ENCODE measurements at places on chromosomes 7 and 10. TPM values are rescaled to one million over a fixed set of nuclear protein-coding genes. Genes with fewer than 3 reads are reported as not detected.

DNA sequence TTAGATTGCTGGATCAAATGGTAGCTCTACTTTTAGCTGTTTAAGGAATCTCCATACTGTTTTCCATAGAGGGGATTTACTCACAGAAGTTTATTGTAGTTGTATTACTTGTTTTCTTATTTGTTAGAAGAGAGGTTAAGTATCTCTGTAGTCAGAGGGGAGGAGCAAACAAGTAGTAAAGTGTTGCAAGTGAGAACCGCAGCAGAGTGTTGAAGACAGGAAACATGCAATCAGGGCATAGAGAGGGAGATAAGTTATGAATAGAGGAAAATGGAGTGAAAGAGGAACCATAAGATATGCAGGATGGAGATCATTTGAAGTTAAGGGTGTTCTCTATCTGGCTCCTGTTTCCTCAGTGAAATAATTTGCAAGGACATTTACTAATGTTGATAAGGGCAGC lies 331.4 kb upstream of the TMEM229A start:
- no peak for DNase-seq

DNA sequence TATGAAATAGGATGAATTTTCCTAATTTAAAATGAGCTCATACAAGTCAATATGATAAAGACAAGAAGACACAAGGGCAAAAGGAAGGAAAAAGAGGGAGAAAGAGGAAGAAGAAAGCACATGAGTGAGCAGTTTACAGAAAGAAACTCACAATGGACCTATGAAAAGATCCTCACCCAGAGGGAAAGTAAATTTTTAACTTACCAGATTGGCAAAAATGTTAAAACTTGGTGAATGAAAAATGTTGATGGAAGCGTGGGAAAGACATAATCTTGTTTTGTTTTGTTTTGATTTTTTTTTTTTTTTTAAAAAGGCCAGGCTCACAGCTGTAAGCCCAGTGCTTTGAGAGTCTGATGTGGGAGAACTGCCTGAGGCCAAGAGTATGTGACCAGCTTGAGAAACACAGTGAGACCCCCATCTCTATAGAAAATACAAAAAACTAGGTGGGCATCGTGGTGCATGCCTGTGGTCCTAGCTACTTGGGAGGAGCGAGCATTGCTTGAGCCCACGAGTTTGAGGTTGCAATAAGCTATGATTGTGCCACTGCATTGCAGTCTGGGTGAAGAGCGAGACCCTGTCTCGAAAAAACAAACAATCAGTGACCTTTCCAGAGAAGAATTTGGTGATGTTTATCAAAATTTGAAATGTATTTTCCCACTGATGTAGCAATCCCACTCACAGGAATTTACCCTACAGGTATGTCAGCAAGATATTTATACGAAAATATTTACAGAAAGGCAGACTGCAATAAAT lies 152.9 kb upstream of the ASAH2 start:
- DNase-seq: no peak

- DNase-seq: no peak
Observed at GRCh38 chr10:129210876-129211275, 256.2 kb upstream of the MGMT start.

DNA sequence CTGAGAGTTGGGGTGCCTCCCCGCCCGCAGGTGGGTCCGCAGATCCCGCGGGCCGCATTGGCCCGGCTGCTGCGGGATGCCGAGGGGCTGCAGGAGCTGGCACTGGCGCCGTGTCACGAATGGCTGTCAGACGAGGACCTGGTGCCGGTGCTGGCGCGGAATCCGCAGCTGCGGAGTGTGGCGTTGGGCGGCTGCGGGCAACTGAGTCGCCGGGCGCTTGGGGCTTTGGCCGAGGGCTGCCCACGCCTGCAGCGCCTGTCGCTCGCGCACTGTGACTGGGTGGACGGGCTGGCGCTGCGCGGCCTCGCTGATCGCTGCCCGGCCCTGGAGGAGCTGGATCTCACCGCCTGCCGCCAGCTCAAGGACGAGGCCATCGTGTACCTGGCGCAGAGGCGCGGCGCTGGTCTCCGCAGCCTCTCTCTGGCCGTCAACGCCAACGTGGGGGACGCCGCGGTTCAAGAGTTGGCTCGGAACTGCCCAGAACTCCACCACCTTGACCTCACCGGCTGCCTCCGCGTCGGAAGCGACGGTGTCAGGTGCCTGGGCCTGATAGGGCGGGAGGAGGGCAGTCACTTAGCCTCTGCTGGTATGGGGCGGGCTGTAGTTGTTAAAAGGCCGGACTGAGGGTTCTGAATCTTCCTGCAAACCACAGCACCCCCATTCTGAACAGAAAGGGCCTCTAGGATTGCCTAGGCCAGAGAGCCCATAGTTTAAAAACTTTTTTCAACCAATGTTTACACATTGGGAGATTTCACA lies 1.3 kb downstream of the FBXL15 start:
- no peak for DNase-seq

- no peak for DNase-seq
Observed at GRCh38 chr10:83492004-83492403, 647.3 kb upstream of the GHITM start.

DNA sequence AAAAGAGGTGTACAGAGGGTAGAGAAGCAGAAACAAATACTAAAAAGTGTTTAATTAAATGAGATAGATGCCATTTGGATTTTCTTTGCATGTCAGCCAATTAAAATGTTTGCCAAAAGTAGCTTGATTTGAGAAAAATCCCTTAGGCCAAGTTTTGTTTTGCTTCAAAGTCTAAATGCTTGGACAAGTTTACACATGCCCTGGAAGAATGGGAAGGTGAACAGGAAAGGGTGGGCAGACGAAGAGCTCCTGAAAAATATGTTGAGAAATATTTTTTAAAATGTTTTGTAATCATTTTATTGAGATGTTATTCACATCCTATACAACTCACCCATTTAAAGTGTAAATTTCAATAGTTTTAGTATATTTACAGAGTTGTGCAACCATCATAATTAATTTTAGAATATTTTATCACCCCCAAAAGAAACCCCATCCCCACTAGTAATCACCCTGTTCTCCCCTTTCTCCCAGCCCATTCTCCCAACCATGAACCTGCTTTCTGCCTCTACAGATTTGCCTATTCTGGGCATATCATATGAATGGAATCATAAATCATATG lies 98.5 kb upstream of the ANK3 start:
- no peak for DNase-seq

DNA sequence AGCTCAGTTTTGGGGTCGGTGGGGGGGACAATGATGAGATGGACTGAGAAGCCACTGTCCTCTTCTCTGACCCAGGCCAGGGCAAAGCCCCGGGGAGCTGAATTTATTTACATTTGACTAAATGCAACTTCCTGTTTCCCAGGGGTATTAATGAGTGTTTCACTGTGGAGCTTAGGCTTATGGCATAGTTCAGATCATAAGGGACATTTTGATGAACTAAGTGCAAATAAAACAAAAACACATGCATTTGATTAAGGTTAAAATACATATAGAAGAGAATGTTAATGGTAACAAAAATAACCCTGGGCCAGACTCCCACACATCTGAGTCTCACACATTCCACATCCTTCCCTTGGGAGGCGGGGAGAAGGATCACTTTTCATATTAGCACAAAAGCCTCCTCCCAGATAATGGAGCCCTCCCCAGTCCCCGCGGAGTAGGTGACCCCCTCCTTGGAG lies 320.6 kb downstream of the FRMD4A start:
- DNase-seq: peak; percentile 77

- no peak for DNase-seq
Observed at GRCh38 chr7:23710000-23710399, at the start of gene STK31. Gene STK31, plus strand, starts transcription at chr7:23710219. Its CDS starts 67 bp downstream, at chr7:23710286.

DNA sequence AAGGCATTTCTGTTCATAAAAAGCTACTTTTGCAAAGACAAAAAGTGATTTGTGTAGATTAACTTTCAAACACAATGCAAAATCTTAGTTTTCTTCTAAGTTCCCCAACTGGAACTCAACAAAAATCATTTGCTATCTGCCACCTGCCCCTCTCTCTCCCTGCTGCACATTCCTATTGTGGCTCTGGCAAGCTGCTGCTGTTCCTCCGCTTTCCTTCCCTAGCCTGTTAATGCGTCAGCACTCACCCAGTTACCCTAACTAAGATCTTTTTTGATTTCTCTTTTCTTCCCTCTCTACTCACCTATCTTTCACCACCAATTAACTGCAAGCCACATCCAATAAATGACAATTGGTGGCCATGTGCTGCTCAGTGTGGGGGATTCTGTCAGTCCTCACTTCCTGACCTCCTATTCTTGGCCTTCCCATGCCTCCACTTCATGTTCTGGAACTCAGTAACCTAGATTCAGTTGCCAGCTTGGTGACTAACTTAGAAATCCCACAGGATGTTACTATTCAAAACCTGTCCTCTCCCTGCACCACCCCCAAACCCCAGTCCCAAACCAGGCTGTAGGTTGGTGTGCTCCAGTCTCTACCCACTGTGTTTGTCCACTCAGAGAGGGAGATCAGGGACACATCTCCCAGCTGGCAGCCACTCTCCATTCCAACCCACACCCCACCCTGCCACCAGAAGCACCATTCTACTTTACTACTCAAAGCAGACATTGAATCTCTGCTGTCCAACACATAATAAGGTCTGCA lies 140.2 kb upstream of the CTTNBP2 start:
- DNase-seq: no peak

- no peak for DNase-seq
Observed at GRCh38 chr7:150916670-150917069, 61.5 kb downstream of the KCNH2 start.

- DNase-seq: no peak
Observed at GRCh38 chr10:100569687-100570481, 34.1 kb downstream of the HIF1AN start.

DNA sequence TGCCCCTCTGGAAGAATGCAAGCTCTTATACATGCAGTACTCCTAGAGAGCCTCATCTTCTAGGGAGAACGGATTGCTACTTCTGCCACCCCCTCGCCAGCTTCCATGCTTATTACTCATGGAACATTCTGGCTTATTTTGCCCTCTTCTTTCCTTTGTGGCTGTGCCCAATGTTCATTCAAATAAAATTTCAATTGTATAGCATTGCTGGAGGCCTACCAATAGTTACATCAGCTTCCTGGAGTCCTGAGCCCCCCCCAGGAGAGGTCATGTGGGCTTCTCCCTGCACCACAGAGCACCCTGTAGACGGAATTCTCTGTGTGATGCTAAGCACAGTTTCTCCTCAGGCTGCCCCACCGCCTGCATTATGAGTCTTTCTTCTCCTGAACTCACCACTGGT lies 1094.0 kb downstream of the KCNMA1 start:
- DNase-seq: peak; percentile 77

- no peak for DNase-seq
Observed at GRCh38 chr7:143321242-143321641, 5.3 kb downstream of the CLCN1 start.

DNA sequence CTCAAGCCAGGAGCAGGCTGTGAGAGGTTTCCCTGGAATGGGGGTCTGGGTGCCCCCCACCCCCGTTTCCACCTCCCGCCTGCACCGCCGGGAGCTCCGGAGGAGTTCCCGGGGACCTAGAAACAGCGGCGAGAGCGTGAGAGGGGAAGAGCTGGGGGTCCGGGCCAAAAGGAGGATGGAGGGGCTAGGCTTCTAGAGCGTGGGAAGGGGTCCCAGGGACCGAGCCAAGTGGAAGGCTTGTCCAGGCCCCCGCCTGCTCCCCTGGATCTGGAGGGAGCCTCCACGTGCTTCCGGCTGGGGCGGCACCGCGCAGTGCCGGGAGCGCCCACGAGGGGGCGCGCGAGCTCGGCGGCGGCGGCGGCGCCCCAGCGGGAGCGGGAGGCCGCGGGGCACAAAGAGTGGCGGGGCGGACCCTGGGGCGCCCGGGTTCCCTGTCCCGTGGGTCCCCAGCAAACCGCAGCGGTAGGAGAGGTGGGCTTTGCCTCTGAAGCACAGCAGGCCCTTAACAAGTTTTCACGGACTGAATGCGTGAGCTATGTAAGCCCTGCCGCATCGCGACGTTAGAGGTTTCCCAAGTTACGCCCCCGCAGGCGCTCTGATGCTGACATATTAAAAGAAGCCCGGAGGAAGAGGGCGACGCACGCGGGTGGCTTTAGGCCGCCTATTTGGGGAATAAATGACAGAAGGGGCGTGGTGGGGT lies 104.4 kb upstream of the LRRC4 start:
- DNase-seq: peak; percentile 30

The CYP2C8 gene
- 0.34 TPM for total RNA-seq

The NCF1 gene
- total RNA-seq: not detected

The SEMA4G gene
- total RNA-seq: 5.9 TPM

The CHRM2 gene
- not detected for total RNA-seq

The ACSM6 gene
- not detected for total RNA-seq

The NAT16 gene
- total RNA-seq: 0.16 TPM

The ZPBP gene
- not detected for total RNA-seq

Measured in astrocyte (in vitro differentiated cells and primary cell).